ENCODE measurements at places on chromosomes 5 and 9.

GRCh38 chr5:170493028-170493820 is 10.6 kb upstream of the KCNIP1 start:
- DNase-seq, result no peak

DNA sequence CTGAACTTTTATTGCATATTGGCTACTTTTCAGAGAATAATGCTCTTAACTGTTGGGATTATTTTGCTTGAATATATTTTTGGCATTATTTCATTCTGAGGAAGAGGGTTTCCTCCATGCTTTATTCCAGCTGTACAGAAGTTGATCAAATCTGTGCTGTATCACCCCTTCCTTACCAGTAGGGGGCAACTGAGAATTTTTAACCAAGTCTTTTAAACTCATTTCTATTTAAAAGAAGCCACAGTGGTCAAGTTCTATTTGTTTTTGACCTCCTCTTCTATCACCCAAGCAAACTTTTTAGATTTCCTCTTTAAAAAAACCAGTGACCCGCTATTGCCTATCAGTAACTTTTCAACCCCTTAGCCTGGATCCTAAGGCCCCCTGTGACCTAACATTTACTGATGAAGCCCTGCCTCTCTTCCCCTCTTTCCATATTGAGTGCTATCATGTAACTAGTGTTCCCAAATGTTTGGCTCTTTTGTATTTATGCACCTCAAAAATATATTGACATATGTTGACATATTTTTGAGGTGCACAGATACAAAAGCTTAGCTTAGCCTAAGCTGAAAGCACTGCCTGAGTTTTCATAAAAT is 80.6 kb downstream of the FBXO4 start:
- no peak for DNase-seq

- DNase-seq, result no peak
Measured at GRCh38 chr9:137128862-137129455, 10.0 kb upstream of the GRIN1 start.

GRCh38 chr5:97694091-97694490 is 511.0 kb upstream of the RIOK2 start:
- DNase-seq, result no peak

GRCh38 chr5:113133211-113133975 is 156.8 kb downstream of the DCP2 start:
- no peak for DNase-seq

- no peak for DNase-seq
Measured at GRCh38 chr5:135106610-135107471, 72.8 kb upstream of the PITX1 start.

DNA sequence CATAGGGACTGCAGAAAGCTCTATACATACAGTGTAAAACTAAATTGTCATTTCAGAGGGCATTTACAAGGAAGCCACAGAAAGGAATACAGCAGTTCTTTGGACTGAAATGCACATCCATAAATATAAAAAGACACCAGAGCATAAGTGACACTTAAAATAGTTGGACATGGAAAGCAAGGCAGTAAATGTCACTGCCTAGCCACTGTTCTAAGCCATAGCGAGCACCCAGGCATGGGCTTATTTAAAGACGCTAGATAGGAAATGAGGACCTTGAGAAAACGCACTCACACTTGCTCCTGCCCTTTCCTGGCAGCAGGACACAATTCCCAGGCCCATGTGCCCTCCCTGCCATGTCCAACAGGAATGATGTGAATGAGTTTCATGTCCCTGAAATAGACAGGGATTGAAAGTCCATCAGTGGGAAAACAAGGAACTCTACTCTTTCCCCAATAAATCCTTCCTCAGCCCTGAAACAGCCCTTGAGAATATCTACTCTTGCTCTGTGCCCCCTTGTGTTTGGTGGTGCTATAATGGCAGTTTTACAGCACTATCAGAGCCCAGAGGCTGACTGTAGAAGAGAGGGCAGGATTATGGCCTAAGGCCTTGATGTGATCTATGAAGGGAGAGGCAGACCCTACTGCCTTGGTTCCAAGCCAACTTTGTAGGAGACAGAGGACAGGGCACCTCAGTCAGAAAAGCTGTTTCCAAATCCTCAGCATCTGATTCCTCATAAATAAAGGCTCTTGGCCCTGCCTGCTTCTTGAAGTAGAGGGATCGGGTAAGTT is 182.9 kb downstream of the SAXO1 start:
- DNase-seq, result no peak

- DNase-seq, result peak; percentile 42
Measured at GRCh38 chr5:159156426-159157238, 52.7 kb downstream of the RNF145 start.

- DNase-seq, result no peak
Measured at GRCh38 chr9:127697575-127697974, 9.2 kb upstream of the CFAP157 start.

GRCh38 chr5:3845230-3845629 is 249.6 kb downstream of the IRX1 start:
- DNase-seq, result no peak

DNA sequence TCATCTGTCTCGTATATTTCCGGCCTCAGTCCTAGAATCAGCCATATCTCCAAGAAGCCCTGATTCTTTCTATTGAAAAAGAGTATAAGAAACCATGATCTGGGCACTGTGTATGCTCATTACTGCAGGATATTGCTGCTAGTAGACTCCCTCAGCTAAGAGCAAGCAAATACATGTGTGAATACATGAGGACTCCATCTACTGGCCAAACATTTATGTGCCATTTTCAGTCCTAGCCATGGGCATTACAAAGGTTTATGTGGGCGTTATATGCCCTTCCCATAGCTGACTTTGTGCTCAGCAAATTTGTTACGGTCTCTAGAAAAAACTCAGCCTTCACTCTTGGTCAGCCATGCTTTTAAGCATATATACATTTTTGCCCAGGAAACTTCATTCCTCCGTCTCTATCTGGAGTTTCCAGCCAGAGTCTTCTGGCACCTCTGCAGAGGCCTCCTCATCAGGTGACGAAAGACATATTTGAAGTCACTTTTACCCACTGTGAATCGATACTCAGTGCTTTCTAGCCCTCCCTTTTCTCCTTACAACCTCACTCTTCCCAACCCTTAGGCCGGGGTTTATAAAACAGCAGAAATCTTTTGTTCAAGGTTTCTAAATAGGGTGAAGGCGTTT is 1495.6 kb upstream of the CDH6 start:
- no peak for DNase-seq

GRCh38 chr9:3875361-3876132 is 349.7 kb upstream of the RFX3 start:
- no peak for DNase-seq

DNA sequence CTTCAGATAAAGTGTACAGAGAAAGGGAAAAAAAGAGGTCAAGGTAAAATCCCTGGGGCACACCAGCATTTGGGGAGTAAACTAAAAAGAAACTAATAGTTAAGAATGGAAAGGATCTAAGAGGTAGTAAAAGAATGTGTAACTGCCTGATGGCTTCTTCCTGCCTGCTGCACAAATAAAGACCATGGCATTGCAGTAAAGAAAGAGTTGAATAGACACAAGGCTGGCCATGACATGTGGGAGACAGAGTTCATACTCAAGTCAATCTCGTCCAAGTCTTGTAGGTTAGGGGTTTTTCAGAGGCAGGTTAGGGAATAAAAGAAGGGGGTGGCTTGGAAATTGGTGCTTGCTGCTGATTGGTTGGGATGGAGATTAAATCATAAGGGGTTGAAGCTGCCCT is 57.6 kb downstream of the DNAJC21 start:
- no peak for DNase-seq

DNA sequence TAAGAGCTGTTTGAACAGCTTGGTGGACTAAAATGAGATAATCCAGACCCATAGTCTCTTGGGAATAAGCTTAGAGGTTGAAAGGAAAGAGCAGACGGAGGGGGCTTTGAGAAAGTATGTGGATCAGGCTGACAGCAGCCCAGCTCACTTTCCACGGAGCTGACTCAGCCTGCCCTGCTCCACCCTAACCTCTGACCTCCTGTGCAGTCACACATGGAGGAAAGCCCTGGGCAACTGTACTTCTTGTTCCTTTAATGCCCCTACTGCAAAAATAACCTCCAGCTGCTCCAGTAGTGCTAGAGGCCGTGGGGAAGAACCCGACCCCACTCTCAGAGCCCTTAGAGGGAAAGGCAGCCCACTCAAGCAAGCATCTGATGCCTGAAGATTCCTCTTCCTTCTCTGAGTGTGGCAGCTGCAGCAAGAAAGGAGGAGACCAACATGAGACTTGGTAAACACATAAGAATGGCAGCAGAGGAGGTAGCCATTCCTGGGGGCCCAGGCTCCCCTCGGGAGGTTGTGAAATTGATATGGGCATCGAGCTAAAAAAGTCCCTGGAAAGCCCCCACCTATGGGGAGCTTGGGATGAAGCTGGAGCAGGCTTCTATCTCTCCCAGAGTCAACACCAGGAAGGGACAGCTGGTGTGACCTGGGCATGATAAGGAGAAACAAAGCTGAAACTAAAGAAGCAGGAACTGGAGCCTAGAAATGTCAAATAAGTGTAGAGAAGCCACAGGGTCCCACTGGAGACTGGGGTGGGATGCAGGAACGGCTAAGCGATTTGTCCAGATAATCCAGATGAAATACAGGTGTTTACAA is 204.3 kb downstream of the PIK3R1 start:
- no peak for DNase-seq

DNA sequence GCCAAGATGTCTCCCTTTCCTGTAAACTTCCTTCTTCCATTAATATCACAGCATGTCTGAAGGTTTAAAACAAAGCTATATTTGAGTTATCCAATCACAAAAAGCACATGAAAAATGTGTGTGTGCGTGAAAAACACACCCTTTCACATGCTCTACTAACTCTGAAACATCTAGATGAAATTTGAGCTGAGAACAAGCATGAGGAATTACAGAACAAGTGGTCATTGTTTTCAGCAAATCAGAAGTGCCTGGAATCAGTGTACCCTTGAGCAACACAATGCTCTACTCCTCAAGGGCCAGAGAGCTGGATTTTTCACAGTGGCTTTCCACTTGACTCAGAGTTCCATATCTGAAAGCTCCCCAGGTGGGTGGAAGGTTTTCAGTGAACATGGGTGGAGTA is 255.9 kb downstream of the PSAT1 start:
- DNase-seq, result no peak

GRCh38 chr5:54370982-54371381 is 60.6 kb upstream of the ARL15 start:
- DNase-seq, result no peak

GRCh38 chr9:20563917-20564316 is 58.4 kb downstream of the MLLT3 start:
- no peak for DNase-seq

DNA sequence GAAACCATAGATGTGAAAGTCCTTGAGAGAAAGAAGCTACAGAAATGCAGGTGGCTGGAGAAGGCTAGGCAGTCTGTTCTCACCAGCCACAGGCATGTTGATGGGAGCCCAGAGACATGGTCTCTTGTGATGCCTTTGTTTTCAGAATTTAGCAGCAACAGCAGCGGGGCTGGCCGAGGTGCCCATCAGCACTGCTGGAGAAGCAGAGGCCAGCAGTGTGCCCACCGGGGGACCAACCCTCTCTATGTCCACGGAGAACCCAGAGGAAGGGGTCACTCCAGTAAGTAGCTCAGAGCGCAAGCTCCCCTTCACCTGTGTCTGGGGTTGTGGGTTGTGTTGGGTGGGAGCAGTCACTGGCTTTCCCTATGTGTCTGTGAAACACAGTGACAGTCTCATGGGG is 59.6 kb downstream of the COL15A1 start:
- no peak for DNase-seq

GRCh38 chr9:77605449-77606220 is 42.5 kb downstream of the GNA14 start:
- DNase-seq, result no peak

DNA sequence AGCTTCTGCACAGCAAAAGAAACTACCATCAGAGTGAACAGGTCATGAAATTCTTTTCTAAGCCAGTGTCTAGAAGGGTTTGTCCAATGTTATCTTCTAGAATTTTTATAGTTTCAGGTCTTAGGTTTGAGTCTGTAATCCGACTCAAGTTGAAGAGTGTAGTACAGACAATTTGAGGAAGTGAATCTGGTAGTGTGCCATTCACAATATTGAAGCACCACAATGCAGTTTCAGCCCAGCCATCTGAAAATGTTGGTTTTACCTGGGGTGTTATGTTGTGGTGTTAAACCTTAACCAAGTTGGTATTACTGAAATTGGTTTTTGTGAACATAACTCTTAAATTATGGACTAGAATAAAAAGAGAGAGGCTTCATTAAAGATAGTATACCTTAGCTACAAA is 77.2 kb downstream of the ADAMTS16 start:
- DNase-seq, result no peak

- DNase-seq, result no peak
Measured at GRCh38 chr5:29561564-29561963, 1631.9 kb upstream of the CDH6 start.

- DNase-seq, result no peak
Measured at GRCh38 chr5:139569270-139569955, 8.3 kb downstream of the UBE2D2 start.

- no peak for DNase-seq
Measured at GRCh38 chr9:15310107-15310850, 3.3 kb upstream of the TTC39B start.

DNA sequence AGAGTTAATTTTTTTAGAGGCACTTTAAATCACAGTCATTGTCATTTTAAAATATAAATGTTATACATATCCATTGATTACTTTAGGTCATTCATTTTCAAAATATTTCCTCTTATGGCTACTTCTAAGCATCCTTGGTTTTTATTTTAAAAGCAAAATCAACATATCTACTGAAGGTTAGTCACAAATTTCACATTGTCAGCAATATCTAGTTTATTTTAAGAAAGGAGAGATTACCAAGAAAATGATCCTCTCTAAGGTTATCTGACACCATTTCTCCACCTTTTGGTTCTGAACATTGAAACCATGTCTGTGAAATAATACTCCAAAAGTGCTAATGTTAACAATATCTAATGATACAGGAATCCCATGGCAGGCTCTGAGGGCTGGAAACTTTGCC is 24.5 kb downstream of the SEMA6A start:
- no peak for DNase-seq

DNA sequence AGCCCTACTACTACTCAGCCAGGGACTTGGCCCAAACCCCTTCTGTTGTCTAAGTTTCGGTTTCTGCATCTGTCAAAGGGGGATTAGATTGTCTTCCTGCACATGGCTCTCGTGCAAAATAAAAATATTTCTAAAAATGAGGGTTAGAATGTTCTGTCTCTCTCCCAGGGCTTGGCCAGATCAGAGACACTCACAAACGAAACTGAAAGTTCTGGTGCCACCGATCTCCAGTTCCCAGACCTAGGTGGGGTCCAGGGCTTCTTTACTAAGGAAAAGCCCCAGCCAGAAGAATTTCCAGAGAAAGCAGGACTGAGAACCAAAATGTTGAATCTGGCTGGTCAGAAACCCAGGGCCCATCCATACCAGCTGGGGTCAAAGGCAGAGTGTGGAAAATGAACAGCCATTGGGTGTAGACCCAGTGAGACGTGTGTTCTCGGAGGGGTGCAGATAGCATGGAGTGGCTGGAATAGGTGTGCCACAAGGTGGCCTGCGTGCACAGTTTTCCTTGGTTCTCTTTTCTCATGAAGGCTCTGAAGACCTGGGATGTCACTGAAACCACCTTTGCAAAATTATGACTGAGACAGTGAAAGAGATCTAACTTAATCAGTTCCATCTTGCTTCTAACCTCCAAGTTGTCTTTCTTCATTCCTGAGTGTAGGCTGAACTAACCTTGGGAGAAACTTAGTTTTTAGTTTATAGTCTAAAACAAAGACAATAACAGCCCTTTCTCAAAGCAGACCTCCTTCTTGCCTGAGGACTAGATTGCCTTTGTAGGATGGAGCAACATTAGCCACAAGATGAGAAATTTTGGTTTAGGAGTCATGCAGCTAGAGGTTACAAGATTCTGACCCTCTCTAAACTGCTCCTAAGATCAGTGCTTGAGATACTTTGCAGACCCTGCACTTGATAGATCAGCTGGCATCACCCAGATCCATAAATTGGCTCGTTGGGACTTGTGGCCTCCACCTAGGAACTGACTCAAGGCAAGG is 2.3 kb upstream of the SLC23A1 start:
- DNase-seq, result no peak

GRCh38 chr5:7192016-7192415 is 203.9 kb upstream of the ADCY2 start:
- no peak for DNase-seq

All from cerebellar nuclear complex (tissue), 1 donor.